ENCODE measurements at places on chromosomes 3 and 15. TPM values are rescaled to one million over a fixed set of nuclear protein-coding genes. Genes with fewer than 3 reads are reported as not detected.

ISG20 gene
- 17.2 TPM for total RNA-seq

APBA2 gene
- 37.4 TPM for total RNA-seq

NRROS gene
- 3.2 TPM for total RNA-seq

SEMA3B gene
- 1.4 TPM for total RNA-seq

CCR3 gene
- total RNA-seq: not detected

DAZL gene
- total RNA-seq: not detected

GNB4 gene
- total RNA-seq: 95.4 TPM

CPN2 gene
- not detected for total RNA-seq

TM4SF1 gene
- 1,177 TPM for total RNA-seq

PARP3 gene
- total RNA-seq: 7.8 TPM

GP9 gene
- 0.32 TPM for total RNA-seq

CDHR4 gene
- not detected for total RNA-seq

ZKSCAN7 gene
- total RNA-seq: 0.97 TPM

PLS1 gene
- total RNA-seq: 3.2 TPM

NMB gene
- 5.5 TPM for total RNA-seq

MYLK gene
- total RNA-seq: 23.4 TPM

PCYT1A gene
- total RNA-seq: 76.7 TPM

ACTRT3 gene
- total RNA-seq: 6.2 TPM

SPRED1 gene
- 23.1 TPM for total RNA-seq

CYP1A2 gene
- total RNA-seq: not detected

PARP6 gene
- 9.1 TPM for total RNA-seq

SEMA6D gene
- total RNA-seq: 1.6 TPM

SKOR1 gene
- total RNA-seq: not detected

PLA2G4E gene
- total RNA-seq: not detected

USP13 gene
- 7.8 TPM for total RNA-seq

LTK gene
- total RNA-seq: under 0.01 TPM

SEMA4B gene
- 10.5 TPM for total RNA-seq

HGD gene
- total RNA-seq: 0.32 TPM

CCR8 gene
- not detected for total RNA-seq

ARPP21 gene
- not detected for total RNA-seq

SPTSSB gene
- total RNA-seq: not detected

RTP3 gene
- total RNA-seq: not detected

ZNF660 gene
- total RNA-seq: 0.61 TPM

SLCO2A1 gene
- total RNA-seq: 0.65 TPM

TEX55 gene
- total RNA-seq: not detected

USP3 gene
- 48.3 TPM for total RNA-seq

CAPN3 gene
- total RNA-seq: 0.15 TPM

GOLGA6L4 gene
- total RNA-seq: 0.97 TPM

SNX1 gene
- 40.3 TPM for total RNA-seq

CELF6 gene
- not detected for total RNA-seq

NANOGP8 gene
- total RNA-seq: not detected
